ENCODE measurements at places on chromosomes 11 and 22. TPM values are rescaled to one million over a fixed set of nuclear protein-coding genes. Genes with fewer than 3 reads are reported as not detected.

The FOLR2 gene
- not detected for total RNA-seq

The CDCA5 gene
- total RNA-seq: 12.5 TPM

The DDI1 gene
- total RNA-seq: not detected

The APOL1 gene
- 10.3 TPM for total RNA-seq

The NXPE4 gene
- not detected for total RNA-seq

The POU2AF2 gene
- not detected for total RNA-seq

The CENPM gene
- 26.5 TPM for total RNA-seq

The TUBA8 gene
- 0.39 TPM for total RNA-seq

The LUZP2 gene
- under 0.01 TPM for total RNA-seq

The C1QTNF5 gene
- 0.73 TPM for total RNA-seq

The HBB gene
- not detected for total RNA-seq

The OR51E2 gene
- total RNA-seq: not detected

The TEX54 gene
- total RNA-seq: not detected

The KCNK4 gene
- not detected for total RNA-seq

The CDHR5 gene
- total RNA-seq: not detected

The CNIH2 gene
- not detected for total RNA-seq

The KCNQ1 gene
- total RNA-seq: not detected

The CABP4 gene
- total RNA-seq: not detected

The RAB38 gene
- 1.8 TPM for total RNA-seq

The TRIM6 gene
- total RNA-seq: 2.6 TPM

The OR51E1 gene
- not detected for total RNA-seq

The KIF18A gene
- 22.1 TPM for total RNA-seq

The ALDH3B1 gene
- total RNA-seq: 33.1 TPM

The C11orf21 gene
- not detected for total RNA-seq

The C11orf86 gene
- not detected for total RNA-seq

The PARVB gene
- total RNA-seq: 44.0 TPM

The SYT12 gene
- total RNA-seq: under 0.01 TPM

The MN1 gene
- 4.1 TPM for total RNA-seq

The VSIG10L2 gene
- not detected for total RNA-seq

Measured in subcutaneous preadipocyte (primary cell).